ENCODE measurements at places on chromosomes 7 and 10. TPM values are rescaled to one million over a fixed set of nuclear protein-coding genes. Genes with fewer than 3 reads are reported as not detected.

The BTBD16 gene
- 2.6 TPM for total RNA-seq

The SMC3 gene
- total RNA-seq, result 50.7 TPM

The CCL24 gene
- not detected for total RNA-seq

The CUBN gene
- total RNA-seq, result 6.1 TPM
